NCI-H1092 treated with DMSO at 0.1 percent for 48 hours (cell line): ENCODE measurements at places on chromosomes 2 and 18.

DNA sequence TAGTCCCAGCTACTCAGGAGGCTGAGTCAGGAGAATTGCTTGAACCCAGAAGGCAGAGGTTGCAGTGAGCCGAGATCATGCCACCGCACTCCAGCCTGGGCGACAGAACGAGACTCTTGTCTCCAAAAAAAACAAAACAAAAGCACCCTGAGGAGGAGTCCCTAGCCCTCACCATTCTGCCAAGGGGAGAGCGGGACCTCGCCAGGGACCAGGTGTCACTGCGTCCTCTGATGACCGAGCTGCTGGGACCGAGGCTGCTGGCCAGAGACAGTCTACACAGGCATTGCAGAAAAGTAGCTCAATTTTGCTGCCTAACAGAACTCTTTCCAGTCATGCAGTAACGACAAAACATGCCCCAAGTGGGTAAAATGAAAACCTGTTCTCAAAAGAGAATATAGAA, 18.4 kb downstream of the NCK2 start:
- DNase-seq, result no peak

- DNase-seq, result no peak
Observed at GRCh38 chr2:192139813-192140212, 54.9 kb downstream of the TMEFF2 start.

DNA sequence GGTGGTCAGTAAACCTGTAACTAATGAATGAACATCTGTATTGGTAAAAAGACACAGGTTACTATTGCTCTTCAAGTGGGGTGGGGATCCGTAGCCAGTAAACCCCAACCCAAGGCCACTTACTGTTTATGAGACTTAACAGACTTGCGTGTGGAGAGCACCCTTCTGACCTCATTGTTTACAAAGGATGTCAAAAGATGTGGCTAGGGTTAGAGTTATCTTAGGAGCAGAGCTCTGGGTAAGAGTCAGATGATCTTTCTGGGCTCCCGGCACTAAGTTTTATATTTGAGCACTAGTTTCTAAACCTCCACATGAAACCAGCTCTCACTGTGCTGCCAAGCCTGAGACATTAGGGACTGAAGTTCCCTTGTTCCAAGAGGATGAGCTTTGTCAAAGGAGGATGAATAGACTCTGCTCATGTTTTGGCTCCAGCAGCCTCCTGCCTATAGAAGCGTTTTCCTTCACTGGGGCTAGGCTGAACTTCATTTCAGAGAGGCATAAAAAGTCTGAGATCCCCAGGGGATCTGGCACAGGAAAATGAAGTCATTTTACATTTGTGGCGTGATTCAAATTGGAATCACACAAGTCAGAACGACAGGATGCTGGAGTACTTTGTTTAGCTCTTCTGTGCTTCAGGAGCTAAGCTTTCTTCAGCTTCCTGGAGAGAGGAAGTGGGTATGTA, 403.1 kb upstream of the TRIB2 start:
- no peak for DNase-seq

DNA sequence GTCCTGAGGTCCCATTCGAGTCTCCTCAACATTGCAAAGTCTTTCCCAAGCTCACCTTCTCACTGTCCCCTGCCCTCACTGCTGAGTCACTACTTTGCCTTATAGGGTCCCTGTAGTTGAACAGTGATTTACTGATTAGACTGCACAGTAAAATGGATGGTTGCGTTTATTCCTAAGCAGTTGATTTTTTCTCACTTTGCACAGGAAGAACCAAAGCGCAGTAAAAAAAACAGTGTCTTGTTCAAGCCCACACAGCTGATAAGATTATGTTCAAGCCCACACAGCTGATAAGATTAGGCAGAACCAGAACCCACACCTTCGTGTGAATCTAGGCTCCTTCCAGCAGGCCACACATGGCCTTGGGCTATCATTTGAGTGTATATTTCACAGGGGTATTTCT, 215.3 kb upstream of the COPS8 start:
- DNase-seq, result no peak

- no peak for DNase-seq
Observed at GRCh38 chr18:10245846-10246175, 208.6 kb upstream of the APCDD1 start.

GRCh38 chr2:169162613-169163012, 93.2 kb downstream of the DHRS9 start:
- DNase-seq, result no peak
